ENCODE measurements at places on chromosomes 11 and 22.

DNA sequence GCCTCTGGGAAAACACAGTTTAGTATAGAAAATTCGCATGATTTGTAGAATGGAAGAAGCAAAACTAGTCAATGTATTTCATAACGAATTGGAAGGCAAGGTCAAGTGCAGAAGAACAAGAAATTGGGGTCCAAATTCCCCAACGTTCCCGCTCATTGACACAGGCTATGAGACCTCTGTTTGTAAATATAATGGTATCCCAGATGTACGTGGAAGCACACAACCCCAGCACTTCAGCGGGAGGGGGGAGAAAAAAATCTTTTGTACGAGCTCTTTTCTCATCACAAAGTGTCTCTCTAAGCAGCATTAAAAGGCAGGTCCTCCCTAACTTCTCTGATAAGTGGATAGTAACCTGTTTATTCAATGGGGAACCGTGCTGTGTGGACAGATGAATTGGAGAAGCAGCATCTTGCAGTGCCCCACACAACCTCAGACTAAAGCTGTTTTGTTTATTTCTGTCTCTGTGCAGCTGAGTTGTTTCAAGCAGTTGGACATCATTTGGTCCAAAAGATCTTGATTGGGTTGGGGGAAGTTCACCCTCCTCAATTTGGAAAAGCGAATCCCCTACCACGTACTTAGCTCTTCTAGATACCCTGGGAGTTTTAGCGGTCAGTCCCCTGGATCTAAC, 1.1 kb upstream of the GAB2 start:
- DNase-seq, result no peak

DNA sequence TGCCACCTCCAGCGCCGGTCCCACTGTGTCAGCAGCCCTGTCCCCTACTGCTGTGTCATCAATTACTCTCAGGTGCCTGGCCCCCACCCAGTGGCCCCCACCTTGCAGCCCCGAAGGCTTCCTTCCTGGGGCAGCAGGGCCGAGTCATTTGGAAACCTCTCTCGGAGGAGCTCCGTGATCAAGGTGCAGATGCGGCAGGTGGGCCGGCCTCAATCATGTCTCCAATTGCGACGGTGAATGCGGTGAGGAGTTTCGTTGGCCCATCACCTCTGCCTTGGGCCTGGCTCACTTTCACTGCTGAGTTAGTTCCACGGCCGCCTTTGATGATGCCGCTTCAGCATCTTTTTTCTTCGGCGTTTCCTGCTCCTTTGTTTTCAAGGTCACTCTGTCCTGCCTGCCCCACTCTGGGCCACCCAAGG, 11.3 kb upstream of the CXCR5 start:
- DNase-seq, result no peak

- no peak for DNase-seq
These were observed 12.0 kb upstream of the DENND5A start for GRCh38 chr11:9277176-9277575.

- no peak for DNase-seq
These were observed 26.6 kb downstream of the RELT start for GRCh38 chr11:73402834-73403185.

GRCh38 chr11:90468923-90469322, 246.1 kb upstream of the CHORDC1 start:
- DNase-seq, result no peak

DNA sequence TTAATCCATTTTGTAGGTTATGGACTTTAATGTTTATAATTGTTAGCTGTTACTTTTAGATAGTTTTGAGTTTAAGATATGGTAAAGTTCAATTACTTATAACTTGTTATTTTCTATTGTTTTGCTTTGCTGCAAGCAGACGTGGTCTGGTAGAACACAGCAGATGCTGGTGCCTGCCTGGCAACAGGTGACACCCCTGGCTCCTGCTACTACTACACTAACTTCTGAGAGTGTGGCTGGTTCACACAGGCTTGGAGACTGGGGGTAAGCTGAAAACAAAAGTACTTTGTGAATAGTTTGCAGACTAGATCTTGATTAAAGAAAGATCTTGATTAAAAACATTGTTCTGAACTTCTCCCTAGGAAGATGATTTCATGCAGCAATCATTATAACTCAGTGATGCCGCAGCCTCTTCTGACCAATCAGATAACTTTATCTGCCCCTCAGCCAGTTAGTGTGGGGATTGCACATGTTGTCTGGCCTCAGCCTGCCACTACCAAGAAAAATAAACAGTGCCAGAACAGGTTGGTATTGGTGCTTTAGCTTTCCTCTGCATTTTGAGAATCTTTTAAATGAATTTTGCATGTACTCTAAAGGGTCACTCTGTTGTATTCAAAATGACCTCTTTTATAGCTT, 90.4 kb downstream of the HIPK3 start:
- DNase-seq, result no peak

DNA sequence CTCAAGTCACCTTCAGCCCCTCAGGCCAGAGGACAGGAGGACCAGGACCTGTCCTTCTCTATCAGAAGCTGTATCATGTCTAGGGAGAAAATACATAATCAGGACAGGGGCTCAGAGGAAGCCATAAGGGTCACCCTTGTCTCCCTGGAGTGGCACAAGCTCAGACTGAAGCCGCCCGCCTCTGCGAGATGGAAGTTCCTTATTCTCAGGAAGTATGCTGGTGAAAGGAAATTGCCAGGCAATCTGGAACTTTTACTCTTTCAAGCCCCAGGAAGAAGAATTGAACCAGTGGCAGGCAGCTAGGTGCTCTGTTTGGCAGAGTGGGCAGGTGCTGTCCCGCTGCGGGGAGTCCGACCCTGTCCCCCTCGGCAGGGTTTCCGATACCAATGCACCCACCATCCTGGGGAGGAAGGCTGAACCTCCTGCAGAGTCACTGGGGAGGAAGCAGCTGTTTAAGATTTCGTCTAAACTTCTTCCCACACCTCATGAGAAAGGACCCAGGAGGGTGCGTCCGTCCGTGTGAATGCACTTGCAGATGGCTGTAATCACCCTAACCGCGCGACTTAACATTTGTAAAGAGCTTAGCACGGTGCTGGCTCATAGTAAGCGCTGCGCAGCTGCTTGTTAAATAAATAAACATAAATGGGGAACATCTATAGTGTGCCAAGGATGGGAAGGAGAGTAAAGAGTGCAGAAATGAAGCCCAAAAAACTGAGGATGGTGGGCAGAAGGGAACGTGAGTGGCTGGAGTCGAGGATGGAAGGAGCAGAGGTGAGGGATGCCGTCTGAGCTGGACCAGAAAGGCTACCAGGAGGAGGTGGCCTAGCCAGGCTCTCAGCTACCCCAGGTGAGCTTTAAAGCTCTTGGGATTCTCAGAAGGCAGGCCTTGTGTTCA, 5.0 kb upstream of the ANO1 start:
- DNase-seq, result no peak

DNA sequence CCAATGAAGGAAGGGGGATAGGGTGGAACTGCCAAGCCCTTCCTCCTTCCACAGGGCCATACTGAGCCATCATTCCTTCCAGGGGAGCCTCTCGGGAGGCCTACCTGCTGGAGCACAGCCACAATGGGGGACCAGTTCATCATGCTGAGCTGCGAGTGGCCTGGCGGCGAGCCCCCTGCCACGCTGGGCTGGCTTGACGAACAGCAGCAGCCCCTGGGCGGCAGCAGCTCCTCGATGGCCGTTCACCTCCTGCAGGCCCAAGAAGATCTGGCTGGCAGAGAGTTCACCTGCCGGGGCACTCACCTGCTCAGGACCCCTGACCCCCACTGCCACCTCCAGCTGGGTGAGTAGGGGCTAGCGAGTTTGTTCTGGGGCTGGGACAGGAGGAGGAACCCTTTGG, 5.9 kb downstream of the VSIG10L2 start:
- no peak for DNase-seq

DNA sequence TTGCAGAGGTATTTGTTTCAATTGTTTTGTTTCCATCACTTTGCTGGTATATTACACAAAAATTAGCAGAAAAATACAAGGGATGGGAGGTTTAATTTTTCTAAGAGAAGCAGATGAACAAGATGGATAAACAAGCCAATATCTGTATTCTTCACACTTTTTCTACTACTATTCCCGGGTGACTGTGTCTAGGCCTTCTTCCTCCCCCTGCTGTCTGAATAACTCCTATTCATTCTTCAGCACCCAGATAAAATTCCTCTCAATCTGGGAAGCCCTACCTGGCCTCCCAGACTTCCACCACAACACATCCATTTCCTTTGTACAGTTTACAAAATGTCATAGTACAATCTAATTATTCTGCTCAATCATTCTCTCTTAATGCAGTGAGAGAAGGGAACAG, 666.6 kb upstream of the TENM4 start:
- no peak for DNase-seq

GRCh38 chr11:17408641-17409040, 20.2 kb upstream of the KCNJ11 start:
- DNase-seq, result no peak

DNA sequence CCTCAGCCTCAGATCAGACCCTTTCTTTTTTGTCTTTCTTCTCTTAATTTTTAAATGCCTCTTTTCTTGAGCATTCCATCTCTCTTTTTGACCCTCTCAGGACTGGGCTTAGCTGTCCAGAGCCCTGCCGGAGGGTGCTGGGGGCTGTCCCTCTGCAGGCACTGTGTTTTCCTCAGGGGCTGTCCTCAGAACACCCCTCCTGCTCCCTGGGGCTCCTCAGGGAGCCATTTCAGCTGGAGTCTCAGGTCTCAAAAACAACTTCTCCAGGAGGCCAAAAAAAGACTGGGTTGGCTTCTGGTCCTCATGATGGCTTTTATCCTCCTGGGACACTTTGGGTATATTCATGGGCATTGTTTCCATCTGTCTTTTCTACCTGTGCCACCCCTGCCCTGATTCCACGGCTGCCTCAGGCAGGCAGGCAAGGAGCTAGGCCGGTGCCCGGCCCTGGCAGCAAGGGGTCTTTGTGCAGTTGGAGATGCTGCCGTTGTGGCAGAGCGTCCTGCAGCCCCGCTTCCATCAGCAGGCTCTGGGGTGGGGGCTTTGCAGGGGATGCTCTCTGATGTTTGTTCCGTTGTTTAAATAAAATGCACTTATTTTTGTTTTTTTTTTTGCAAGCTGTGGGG, 85.1 kb downstream of the CEP164 start:
- no peak for DNase-seq
